ENCODE measurements at places on chromosomes 5 and 9.

DNA sequence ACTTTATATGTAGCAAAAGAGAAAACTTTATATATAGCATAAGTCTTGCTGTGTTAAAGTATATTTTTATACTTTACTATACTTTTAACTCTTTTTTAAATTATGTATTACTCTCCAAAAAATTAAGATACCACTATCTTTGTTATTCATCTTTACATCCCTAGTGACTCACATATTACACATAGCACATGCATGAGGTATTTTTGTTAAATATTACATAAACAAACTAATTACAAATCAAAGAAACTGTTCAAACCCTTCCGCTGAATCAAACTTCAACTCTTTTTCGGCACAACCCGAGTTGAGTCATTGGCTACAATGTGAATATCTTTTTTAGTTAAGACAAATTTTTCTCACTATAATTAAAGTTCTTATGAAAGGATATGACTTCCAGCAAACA is 32.1 kb downstream of the NADK2 start:
- no peak for DNase-seq

DNA sequence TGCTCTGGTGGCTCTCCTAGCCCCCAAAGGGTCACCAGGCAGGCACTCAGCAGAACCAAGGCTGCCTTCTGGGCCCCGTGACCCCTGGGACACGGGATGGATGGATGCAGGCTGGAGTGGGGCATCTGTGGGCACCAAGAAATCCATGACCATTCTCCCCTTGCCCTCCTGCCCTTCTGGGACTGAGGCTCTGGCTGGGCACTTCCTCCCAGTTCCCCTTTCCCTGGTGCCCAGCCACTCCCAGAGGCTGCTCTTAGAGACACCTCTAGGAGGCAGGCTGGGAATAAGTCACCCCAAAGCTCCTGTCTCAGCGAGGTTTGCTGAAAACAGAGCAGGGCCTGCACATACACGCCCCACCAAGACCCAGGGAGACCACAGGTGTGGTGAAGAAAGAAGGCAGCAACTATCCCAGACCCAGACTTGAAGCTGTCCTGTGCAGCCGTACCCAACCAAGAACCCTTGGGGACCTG is 943 bp downstream of the STING1 start:
- no peak for DNase-seq

GRCh38 chr9:65458465-65458864 is 173.5 kb upstream of the FOXD4L5 start:
- DNase-seq = no peak

DNA sequence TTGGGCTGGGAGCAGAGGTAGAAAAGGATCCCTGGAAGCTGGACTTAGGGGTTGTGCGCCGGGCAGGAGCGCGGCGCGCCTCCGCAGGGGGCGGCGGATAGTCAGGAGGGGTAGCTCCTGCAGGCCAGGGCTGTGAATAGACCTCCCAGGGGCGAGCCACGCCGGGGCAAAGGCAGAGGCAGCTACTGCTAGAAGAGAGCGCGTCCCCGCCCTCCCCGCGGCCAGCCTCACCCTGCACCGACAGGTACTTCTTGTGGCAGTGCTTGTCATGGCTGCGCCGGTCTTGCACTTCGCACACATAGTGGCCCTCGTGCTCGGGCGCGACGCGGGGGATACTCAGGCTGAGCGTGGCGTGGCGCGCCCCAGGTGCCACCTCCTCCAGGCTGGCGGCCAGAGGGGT is 28.1 kb downstream of the FLT4 start:
- no peak for DNase-seq

- DNase-seq = no peak
These were observed 248.7 kb downstream of the SLIT3 start for GRCh38 chr5:169052207-169052606.

GRCh38 chr9:134131471-134132207 is 4.2 kb upstream of the WDR5 start:
- DNase-seq = no peak

- DNase-seq = no peak
These were observed 6.1 kb upstream of the FOXB2 start for GRCh38 chr9:77013206-77013931.

GRCh38 chr9:99823681-99824377 is 2.1 kb downstream of the NR4A3 start:
- DNase-seq = no peak

GRCh38 chr5:32512926-32513325 is 68.4 kb upstream of the ZFR start:
- DNase-seq = no peak

GRCh38 chr9:110078604-110079003 is 129.4 kb downstream of the C9orf152 start:
- no peak for DNase-seq

GRCh38 chr5:69188811-69189161 is 597 bp upstream of the CENPH start:
- no peak for DNase-seq

DNA sequence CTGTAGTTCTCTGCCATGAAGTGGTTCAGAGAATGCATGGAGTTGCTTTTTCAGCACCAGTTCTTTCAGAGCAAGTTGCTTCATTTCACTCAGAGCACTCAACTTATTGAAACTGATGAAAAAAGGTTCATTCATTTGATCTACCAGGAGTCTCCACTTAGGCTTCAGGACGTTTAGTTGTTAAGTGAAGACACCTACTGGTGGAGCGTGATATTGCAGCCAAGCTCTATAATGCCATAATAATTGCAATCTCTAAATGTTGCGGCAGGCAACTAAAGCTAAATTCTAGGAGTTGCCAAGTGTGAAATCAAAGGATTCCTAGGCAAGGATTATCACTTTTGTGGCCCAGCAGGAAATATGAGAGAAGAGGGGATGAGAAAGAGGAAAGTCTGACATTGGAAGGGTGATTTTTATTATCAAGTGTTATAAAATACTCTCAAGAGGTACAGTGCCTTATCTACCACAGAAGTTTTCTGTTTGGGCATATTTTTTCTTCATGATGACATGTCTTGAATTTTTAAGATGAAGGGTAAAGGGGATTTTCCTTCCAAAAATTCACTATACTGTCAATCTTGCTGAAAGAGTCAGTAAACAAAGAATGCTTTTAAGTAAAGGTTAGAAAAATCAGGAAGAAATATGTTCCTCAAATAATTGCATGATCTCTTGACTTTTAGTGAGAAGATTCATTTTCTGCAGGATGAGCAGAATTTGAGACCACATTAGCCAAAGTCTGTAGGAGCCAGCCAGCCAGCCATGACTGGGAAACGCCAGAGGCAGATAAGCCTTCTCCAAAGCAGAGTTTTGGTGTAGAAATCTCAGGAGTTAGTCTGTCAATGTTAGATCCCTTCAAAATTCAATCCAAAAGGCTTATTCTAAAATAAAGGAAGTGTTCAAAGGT is 83.4 kb downstream of the SH3PXD2B start:
- DNase-seq = peak; percentile 66

Measured in DND-41 (cell line).